ENCODE measurements at places on chromosomes 2 and 18.

DNA sequence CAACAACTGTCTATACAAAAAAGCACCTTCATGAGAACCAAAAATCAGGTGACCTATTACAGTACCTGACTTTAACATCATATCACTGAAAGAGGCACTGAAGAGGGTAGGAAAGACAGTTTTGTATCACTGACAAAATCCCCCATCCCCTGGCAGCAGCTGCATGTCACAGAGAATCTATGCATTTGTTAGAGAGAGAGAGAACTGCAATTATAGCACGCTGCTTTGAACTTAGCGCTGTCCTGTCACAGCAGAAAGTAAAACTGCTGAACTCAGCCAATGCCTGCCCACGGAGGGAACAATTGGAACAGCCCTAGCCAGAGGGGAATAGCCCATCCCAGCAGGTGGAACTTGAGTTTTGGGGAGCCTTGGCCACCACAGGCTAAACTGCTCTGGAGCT is 75.1 kb upstream of the NOL4 start:
- DNase-seq = no peak

DNA sequence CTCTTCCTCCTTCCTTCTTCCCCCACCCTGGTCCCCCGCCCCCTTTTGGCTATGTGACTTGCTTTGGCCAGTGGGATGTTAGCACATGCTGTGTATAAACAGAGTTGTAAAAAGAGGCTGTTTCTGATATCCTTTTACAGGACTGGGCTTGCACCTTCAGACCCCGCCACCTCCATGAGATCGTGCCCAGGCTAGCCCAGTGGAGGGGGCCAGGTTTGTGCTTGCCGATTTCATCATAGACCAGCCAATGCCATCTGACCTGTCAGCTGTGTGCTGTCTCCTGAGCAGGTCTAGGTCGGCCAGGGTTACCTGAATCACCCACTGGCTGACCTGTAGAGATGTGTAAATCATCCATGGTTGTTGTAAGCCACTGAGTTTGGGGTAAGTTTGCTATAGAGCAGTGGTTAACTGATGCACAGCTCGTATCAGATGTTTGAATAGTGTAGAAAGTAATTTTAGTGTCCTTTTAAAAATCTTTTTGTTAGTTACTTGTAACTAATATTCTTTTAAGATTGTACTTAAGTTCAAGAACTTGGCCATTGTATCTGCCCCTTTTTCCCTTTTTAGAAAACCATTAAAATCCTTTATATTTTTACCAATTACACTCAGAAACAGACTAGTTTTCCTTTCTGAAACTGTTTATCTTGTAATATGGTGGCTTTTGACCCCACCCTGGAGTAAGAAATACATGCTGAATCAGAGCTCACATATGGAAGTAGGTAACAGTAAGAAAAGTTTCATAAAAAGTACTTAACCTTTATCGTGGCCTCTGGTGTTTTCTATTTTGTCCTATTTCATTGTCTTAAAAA is 122.0 kb upstream of the MGAT5 start:
- DNase-seq = no peak

- DNase-seq = no peak
These were observed 46.6 kb upstream of the TBC1D8 start for GRCh38 chr2:101197814-101198213.

- DNase-seq = no peak
These were observed 5.0 kb downstream of the LDLRAD4 start for GRCh38 chr18:13223311-13224143.

DNA sequence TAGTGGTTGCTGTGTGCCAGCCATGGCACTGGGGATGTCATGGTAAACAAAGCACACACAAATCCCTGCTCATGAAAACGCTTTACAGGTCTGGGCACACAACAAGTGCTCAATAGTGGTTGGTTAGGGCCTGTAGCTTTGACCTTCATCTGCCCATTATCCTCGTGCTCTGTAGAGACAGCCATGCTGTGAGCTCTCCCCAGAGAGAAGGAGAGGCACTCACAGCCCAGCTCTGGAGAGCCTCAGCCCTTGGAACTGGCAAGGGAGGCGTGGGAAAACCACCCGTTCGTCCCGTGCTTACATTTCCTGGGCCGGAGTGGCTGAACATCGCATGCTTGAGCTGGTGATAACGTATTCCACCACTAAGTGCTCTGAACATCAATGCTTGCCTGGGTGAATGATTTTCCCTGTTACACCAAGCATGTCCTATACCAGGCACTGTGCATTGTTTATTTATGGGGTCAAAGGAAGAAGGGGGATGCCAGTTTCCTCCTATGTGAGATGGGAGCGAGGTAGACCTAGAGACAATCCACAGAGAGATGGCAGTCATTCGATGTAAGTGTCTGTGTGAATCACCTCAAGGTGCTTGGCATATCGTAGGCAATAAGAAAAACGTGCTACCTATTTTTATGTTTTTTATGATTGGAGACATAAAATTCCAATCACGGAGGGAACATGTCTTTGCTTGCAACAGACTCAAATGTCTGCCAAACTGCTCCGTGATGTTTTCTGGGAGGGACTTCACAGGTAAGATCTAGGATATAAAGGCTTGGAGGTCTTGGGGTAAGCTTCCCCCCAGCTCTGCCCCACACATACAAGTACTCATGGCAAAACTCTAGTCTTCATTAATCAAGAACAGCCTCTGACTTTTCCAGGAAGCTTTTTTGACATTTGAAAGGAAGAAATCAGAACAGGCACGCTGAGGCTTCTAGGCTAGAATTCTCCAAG is 75.5 kb downstream of the DDX1 start:
- no peak for DNase-seq

- no peak for DNase-seq
These were observed 8.4 kb upstream of the TMEM185B start for GRCh38 chr2:120231564-120231973.

- DNase-seq = no peak
These were observed 57.6 kb upstream of the KLHL29 start for GRCh38 chr2:23327416-23327815.

DNA sequence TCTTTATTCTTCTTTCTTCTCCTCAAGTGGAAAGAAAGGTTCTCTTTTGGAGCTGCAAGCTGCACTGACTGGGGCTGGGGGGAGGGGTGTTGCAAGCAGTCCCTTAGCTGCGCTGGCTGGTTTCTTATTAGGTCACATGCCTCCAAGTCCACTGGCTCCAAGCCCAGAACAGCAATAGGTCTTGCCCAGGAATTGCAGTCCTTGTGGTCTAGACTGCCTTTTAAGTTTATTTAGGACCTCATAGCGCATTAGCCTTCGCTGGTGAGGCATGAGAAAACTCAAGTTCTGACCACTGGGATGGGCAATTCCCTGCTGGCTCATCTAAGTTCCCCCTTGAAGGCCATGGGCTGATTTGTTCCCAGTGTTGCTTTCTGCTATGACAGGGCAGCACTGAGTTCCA is 138.6 kb upstream of the SCN7A start:
- DNase-seq = no peak

GRCh38 chr2:205767617-205768016 is 85.3 kb downstream of the NRP2 start:
- no peak for DNase-seq

GRCh38 chr2:9820020-9820973 is 23.0 kb upstream of the TAF1B start:
- DNase-seq = no peak

- DNase-seq = no peak
These were observed 297.0 kb downstream of the BCL2 start for GRCh38 chr18:63022429-63023022.

DNA sequence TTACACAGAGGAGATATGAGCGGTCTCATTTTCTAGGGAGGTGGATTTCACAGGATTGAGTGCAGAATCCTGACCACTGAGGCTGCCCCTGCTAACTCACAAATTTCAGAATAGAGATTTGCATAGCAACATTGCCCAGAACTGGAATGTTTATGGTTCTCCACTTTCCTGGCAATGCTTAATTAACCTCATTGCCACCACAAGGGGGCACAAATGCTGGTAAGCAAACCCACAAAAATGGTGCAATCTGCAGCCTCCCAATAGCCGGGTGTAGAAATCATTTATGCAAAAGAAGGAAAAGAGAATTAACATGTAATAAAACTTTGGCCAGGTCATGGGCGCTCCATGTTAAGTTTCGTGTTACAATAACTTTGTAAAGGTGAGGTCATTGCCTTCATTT is 112.4 kb downstream of the CYRIA start:
- DNase-seq = peak; percentile 63

DNA sequence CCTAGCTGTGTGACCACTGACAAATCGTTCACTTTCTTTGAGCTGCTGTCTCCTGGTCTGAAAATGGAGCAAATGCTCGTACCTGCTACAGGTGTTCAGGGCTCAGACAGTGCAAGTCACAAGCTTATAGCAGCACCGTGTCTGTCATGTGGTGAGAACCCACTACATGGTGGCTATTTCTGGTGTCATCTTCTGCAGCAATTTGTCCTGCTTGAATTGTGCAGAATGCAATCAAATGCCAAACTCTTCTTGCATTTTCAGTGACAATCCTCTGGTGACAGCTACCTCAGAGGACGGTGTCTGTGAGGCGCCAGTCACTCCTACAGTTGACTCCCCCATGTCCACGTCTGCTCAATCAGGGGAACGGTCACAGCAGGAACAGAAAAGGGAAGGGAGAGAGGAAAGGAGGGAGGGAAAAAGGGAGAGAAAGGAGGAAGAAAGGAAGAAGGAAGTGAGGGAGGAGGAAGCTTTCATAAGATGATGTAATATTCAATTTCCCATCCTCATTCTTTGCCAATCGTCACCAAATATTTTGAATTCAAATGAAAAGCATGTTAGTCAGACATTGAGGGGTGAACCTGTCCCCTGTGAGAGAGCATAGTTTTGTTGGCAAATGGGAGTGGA is 122.2 kb downstream of the BCL2 start:
- DNase-seq = no peak

- no peak for DNase-seq
These were observed 513.9 kb upstream of the NETO1 start for GRCh38 chr18:73381699-73382036.

- DNase-seq = no peak
These were observed 707 bp downstream of the KRCC1 start for GRCh38 chr2:88054782-88055370.

DNA sequence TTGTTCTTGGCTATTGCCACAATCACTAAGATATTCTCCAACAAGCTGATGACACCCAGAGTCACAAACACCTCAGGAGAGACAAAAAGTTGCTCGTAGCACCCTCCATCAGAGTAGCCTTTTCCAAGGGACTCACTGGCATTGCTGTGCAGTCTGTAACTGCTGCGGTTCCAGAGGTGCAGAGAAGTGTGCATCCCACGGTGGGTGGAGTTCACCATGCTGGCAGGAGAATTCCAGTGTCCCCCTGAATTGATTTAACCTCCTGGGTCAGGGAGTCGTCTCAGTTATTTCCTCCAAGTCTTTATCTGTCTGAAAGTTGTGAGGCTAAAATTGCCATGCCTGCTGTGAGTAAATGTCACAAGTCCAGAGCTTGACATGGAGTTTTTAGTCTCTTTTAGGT is 443 bp downstream of the MC4R start:
- no peak for DNase-seq

DNA sequence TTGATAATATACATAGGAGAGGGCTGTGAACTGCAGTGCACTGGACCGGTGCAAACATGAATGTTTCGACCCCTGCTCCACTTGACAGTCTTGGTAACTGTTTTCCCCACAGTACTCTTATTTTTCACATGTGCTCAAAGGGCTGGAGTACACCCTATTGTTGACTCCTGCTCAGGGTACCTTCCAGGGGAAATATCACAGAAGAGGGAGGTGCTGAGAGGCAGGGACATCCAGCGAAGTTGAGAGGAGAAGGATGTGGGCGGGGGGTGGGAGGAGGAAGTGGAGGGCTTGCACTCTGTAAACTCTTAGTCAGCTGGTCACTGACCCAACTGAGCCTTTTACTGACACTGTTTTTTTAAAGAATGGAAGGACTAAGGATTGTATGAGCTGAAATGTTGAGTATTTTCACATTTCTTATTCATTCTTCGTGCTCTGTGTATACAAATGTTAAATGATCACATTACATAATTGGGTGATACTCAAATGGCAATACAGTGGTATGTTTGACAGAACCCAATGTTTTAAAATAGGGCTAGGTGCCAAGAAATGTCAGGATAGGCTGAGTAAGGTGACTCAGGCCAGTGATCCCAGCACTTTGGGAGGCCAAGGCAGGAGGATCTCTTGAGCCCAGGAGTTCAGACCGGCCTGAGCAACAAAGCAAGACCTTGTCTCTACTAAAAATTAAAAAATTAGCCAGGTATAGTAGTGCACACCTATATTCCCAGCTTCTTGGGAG is 10.0 kb downstream of the INPP4A start:
- no peak for DNase-seq

GRCh38 chr2:134582547-134582899 is 136.3 kb downstream of the TMEM163 start:
- DNase-seq = no peak

DNA sequence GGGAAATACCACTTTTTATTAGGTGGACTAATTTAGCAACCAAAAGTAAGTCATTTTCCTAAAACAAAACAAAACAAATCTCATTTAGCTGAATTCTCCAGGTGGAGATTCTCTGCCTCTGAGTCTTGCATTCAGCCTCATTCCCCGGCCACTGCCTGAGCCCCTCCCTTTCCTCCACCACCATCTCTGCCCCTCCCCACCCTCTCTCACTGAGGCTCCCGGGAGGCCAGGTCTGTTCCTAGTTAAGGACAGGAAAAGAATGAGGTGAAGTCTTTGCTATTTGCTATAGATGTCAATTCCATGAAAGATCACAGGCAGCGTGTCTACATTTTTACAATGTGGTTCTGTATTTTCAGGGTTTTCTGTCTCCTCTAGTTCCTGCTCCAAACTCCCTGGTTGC is 83.0 kb upstream of the SOX11 start:
- no peak for DNase-seq

- DNase-seq = no peak
These were observed 114.1 kb downstream of the ZNF516 start for GRCh38 chr18:76380791-76381405.

GRCh38 chr2:113162173-113162572 is 11.6 kb upstream of the PSD4 start:
- no peak for DNase-seq

DNA sequence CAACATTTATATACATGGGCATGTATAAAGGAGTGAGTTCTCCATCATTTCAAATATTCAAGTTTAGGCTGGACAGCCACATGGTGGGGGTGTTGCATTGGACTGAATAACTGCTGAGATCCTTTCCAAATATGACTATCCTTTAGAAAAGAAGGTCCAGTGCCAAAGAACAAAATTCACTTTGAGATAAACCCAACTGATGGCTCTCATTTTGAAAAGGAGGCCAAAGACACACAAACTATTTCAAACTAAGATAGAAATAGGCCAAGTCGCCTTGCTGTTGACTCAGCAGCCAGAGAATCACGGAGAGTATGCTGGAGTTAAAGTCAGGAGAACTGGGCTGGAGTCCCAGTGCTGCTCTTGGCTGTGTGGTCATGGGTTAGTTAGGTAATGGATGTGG is 204.5 kb upstream of the LRATD1 start:
- DNase-seq = no peak

- no peak for DNase-seq
These were observed 134.7 kb downstream of the EML6 start for GRCh38 chr2:54858021-54858681.
